HTR-8/SVneo (cell line): ENCODE measurements at places on chromosomes 11 and 22.

DNA sequence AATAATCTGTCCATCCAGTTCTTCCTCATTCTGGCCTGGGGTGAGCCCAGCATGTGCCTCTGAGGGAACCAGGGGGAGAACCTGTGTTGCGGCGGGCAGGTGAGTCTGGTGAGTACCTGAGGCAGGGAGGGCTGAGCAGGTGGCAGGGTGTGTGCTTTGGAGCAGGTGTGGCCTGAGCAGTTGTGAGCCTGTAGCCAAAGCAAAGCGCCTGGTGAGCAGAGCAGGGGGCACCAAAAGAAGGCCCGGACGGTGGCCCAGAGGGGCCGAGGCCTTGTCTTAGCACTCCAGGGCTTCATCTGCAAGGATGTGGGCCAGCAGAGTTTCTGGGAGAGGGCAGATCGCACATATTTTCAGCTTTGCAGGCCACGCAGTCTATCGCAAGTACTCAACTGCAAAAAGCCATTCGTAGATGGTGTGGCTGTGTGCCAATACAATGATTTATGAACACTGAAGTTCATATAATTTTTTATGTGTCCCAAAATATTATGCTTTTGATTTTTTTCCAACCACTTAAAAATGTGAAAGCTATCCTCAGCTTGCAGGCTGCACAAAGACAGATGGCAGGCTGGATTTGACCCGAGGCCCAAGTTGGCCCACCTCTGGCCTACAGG, 8.7 kb downstream of the GLB1L2 start:
- DNase-seq: no peak

GRCh38 chr22:45977003-45977411, at the start of gene WNT7B:
Gene WNT7B (minus strand): TSS chr22:45977162. CDS start chr22:45976754, 408 bp downstream.
- no peak for DNase-seq

- DNase-seq: peak; percentile 10
Measured at GRCh38 chr11:110022548-110022947, 70.6 kb upstream of the ZC3H12C start.

- DNase-seq: no peak
Measured at GRCh38 chr11:45541693-45542434, 123.6 kb downstream of the CHST1 start.

DNA sequence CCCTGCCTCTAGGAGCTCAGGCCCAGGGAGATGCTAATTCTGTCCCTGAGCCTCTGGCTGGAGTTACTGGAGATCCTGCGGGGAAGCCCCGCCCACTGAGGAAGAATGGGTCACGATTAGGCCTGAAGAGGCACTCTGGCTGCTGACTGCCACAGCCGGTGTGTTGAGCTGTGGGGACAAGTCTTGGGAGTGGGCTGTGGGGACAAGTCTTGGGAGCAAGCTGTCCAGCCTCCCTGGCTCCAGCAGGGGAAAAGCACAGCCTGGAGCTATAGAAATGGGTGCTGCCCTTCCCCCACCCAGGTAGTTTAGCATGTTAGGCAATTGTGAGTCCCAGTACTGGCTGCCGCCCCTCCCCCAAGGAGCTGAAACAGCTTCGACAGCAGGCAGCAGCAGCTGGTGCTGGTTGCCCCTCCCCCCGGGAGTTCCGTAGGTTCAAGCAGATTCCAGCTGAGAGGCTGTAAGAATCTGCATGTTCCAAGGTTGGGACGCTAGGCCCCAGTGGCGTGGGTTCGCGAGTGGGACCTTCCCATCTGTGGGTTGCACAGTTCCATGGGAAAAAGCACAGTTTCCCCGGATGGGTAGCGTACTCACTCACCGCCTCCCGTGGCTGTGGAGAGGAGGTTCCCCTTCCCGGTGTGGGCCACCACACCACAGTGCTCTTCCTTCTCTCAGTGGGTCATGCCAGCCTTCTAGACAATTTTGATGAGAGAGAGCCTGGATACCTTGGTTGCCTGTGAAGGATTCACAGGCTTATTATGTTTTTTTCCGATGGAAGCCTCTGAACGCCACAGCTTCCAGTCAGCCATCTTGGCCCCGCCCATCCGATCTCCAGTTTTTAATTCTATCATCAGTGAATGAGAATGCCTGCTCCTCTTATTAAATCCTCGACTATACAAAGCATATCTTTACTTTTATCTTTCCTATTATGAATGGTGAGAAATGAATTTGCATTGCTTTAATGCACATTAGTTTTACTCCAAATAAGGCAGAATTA, 61.5 kb downstream of the MSANTD4 start:
- no peak for DNase-seq

DNA sequence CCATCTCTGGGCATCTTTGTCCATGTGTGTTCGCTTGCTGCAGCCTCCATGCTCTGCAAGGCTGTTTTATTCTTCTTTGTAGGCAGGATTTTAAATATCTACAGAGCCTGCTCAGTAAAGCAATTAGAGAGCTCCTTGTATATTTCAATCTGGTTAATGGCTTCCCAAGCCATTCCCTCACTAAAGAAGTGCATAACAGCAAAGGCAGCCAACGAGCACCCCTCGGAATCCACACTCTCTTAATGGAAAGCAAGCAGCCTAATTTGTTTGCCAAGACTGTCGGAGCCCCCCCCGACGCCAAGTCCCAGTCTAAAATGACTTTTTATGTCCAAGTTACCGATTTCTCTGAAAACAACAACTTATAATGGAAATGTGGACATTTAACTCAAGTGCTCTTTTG, 123.6 kb downstream of the ARL14EP start:
- DNase-seq: no peak

DNA sequence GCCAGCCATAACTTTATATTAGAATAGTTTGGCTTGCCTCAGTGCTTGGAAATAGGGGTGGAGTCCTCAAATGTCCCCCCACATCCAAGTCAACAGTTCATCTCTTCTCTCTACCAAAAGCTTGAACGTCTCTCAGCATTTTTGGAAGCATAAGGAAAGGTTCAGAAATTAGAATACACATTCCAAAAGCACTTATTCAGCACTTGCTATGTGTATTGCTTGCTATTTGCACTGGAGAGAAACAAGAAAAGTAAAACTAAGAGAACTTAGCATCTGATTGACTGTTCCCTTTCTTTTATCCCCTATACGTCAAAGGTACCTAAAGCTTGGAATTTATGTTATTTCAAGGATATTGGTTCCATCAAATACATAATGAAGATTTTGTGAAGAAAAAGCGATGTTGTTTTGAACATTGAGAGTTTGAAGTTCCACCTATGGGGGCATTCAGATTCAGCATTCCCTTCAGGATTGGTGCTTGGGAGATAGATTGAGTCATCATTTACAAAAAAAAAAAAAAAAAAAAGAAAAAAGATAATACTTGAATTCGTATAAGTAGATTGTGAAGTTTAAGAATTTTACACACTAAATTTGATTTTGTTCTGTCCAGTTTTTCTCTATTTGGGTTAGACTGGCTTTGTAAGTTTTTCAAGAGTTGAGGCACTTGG, 1.3 kb downstream of the TBRG1 start:
- no peak for DNase-seq

GRCh38 chr22:32576553-32577253, 102.1 kb downstream of the FBXO7 start:
- DNase-seq: no peak

DNA sequence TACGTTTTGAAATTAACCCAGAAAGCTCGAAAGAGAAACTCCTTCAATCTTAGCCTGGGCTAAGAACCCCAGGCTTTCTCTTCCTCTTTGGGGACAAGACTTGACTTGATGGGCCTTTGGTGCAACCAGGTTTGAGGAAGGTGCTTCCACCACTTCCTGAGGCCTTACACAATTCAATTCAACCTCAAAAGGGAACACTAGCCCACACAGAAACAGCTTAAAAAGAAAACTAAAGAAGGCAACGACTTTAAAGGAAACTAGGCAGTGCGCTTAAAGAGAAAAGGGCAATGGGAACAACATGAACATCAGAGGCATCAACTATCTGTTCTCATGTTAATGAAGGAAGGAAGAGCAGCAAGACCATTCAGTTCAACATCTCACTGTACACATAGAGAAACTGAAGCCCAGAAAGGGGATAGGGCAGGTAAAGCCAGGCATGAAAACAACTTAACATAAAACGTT, 24.8 kb downstream of the PAK1 start:
- no peak for DNase-seq

DNA sequence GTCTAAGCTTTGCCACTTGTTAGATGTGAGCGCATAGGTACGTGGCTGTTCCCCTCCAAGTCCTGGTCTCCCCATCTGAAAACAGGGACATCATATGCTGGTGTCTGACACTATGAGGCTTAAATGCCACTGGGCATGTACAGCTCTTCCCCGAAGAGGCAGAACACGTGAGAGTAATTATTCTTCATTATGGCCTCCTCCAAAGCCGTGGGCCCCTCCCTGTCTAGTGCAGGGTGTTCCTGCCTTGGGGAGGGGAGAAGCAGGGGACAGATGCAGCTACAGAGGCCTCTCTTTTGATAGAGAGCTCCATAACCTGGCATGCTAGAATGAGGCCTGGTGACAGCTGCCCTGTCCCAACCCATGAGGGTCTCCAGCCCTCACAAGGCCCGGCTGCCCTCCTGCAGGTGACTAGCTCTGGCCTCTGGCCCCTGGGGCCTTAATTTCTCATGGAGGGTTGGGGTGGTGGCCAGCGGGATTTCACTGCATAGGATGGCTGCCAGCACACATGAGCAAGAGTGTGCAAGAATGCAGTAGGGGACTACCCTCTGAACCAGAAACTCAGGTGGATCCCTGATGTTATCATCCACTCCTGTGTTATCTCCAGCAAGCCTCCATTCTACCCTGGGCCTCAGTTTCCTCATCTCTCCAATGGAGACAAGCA, 334.6 kb downstream of the MN1 start:
- DNase-seq: no peak

- no peak for DNase-seq
Measured at GRCh38 chr11:130096042-130096441, 26.3 kb downstream of the APLP2 start.

DNA sequence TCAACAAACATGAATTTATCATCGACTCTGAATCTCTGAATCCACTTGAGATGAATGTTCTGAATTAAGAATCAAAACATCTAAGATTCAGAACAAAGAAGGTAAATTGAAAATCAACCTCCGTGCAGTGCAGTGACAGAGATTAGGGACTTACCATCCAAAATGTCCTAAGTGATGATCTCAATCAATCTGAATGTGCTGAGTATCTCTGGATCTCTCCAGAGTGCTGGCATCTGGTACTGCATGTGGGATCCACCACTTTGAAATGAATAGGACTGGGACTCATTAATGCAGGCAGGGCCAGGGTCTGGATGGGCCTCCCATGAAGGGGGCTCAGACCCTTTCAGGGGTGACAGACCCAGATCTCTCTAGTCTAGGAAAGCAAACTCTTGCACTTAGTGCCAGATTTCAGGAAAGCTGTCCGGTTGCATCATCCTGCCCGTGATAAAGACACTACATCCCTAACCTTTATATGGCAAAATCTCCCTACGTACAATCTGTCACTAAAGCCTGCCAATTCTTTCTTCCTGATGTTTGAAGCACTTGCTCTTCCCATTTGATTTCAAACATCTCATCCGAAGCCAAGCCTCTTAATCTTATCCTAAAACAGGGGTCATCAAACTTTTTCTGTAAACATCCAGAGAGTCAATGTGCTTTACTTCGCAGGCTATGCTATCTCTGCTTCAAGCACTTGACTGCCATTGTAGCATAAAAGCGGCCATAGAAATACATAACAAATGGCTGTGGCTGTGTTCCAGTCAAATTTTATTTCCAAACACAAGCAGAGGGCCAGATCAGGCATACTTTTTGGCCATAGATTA, 263.3 kb downstream of the LARGE1 start:
- DNase-seq: no peak

- DNase-seq: no peak
Measured at GRCh38 chr11:132106096-132106982, 735.9 kb downstream of the NTM start.

GRCh38 chr11:71064702-71065515, 187.5 kb downstream of the SHANK2 start:
- no peak for DNase-seq

DNA sequence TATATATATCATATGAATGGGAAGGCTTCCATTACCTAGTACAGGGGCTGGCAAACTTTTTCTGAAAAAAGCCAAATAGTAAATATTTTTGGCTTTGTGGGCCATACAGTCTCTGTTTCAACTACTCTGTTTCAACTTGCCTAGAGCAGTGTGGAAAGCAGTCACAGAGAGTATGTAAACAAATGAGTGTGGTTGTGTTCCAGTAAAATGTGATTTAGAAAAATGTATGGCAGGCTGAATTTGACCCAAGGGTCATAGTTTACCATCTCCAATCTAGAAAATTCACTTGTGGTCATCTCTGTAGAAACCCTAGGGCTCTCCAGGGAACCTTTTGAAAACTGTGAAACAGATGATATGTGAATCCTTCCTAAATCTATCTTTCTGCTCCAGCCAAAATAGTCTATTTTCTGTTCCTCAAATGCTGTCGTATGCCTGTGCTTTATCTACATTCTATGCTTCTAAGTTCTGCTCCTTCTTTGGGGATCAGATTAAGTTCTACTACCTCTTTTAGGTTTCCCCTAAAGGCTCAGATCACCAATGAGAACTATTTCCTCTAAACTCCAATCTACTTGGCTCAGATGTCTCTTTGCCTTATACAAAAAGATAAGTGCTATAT, 356.2 kb downstream of the METTL15 start:
- no peak for DNase-seq
